IPS-NIHi11 (cell line): ENCODE measurements at places on chromosomes 2 and 18.

GRCh38 chr2:101948625-101949155, 43.1 kb upstream of the IL1R2 start:
- DNase-seq, result no peak

- no peak for DNase-seq
These were observed 642 bp upstream of the KCNK3 start for GRCh38 chr2:26691881-26692278.

DNA sequence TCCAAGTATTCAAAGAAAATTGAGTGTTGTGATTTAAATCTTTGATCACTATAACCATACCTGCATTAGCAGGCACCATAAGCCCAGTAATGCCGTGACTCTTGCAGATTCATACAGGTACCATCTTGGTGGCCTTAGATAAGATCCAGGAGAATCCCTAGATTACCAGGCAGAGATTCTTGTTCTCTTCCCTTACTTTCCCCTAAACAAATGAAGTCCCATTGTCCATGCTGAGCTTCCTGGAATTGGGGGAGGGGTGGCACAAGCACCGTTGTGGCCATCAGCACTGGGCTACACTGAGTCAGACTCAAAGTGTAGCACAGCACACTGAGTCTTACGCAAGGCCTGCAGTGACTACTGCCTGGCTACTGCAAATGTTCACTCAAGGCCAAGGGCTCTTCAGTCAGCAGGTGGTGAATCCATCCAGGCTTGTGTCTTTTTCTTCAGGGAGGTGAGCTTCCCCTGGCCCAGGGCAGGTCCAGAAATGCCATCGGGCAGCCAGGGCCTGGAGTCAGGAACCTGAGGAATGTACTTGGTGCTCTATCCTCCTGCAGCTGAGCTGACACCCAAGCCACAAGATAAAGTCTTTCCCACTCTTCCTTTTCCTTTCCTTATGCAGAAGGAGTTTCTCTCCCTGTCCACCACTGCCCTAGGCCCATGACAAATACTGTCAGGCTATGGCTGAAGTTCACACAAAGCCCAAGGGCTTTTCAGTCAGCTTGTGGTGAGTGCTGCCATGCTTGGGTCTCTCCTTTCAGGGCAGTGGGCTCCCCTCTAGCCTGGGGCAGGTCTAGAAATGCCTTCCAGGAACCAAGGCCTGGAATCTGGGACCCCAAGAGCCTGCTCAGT, 52.6 kb downstream of the CD28 start:
- no peak for DNase-seq

GRCh38 chr2:152240559-152241231, 65.1 kb upstream of the STAM2 start:
- no peak for DNase-seq

DNA sequence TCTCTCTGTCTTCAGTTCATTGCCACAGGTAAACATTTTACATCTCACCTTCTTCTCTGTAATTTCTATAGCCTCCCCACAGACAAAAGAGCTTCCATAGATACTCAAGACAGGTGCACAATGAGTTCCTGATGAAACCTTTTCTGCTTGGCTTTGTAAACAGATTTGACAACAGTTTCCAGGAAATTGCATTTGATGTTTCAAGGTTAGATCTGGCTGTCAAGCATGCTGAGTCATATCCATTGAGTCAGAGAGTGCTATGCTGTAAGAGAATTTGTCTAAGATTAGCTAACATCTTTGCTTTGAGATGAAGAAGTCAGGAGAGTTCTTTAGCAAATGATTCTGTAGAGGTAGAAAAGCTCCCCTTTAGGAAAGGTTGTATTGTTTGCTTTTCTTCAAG, 40.6 kb upstream of the MAP2 start:
- no peak for DNase-seq

- DNase-seq, result no peak
These were observed 28.5 kb downstream of the SLC66A2 start for GRCh38 chr18:79922971-79923411.

DNA sequence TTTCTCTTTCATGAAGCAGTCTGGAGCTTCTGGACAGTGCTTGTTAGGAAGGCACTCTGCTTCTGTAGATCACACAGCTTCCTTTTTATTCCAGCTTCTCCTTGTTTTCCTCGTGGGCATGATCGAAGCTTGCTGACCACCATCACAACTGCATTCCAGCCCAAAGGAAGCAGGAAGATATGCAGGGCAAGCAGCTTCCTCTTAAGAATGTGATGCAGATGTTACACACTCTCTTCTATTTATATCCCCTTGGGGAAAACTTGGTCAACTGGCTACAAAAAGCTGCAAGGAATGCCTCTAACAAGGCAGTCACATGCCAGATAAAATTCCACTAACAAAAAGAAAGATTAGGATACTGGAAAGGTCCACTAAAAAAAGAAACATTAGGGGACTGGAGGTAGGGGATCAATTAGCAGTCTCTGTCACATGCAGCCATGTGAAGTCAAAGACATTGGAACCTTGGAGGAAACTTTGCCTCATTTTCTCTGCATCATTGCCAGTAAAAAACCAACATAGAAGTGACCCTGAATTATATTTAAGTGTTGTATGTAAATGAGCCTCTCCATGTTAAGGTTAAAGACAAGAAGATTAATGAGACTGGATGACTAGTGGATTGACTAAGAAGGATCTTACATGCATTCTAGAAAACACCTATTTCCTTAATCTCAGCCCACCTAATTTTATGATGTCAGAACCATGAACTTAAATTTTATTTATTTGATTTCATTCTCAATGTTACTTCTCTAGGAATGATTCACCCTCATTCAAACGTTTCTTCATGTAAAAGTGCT, 98.3 kb downstream of the NAB1 start:
- DNase-seq, result no peak

DNA sequence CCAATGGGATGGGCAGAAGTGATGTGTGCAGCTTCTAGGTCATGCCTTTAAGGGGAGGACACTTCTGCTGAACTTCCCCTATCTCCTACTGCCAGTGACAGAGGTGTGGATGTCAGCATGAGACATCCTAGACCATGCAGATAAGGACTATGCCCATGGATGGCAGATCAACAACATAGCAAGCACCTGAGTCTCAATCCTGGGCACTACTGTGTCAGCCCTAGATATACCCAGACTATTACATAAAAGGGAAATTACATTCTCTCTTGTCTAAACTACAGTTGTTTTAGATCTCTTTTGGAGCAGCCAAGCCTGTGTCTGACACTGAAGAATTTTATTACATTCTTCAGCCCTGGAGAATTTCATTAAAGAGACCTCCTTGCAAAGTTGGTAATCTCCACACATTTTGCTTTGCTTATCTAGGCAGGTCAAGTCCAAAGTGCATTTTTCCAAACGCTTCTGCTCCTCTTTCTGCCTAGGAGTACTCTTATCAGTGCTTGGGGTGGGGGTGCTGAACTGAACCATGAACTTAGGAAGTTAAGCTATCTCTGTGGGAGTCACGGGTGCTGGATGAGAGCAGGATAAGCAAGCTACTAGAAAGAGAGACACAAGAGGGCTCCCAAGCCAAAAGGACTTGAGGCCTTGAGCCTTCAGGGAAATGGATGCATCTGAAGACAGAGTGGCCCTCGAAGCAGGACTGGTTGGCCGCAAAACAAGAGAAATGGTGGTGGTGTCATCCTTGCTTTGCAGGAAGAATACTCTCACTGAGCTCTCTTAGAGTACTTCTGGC, 95.2 kb upstream of the SPRED2 start:
- no peak for DNase-seq
